ENCODE measurements at places on chromosomes 2 and 18.

- DNase-seq: no peak
Measured at GRCh38 chr18:56563568-56563967, 74.8 kb downstream of the TXNL1 start.

DNA sequence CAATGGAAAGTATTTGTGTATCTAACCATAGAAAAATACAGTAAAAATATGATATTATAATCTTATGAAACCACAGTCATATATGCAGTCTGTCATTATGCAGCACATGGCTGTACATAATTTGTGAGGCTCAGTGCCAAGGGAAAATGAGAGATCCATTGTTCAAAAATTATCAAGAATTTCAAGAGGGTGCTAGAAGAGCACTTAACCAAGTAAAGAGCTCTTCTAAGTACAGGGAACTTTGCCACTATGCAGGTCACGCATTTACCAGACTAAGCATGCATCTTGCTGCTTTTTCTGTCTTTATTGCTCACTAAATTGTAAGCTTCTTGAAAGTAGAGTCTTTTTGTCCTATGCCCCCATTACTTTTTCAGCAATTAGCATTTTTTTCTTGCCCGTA is 438.0 kb downstream of the LRP1B start:
- DNase-seq: no peak

DNA sequence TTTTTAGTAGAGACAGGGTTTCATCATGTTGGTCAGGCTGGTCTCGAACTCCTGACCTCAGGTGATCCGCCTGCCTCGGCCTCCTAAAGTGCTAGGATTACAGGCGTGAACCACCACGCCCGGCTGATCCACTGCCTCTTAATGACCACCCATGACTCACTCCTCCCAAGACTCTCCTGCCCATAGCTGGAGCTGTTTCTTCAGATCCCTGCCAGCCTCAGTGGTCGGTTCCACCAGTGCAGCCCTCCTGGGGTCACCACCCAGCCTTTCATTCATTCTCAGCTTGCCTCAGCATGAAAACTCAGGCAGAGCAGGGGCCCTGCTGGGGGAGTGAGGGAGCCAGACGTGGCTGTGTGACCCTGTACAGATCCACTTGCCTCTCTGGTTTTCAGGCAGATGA is 12.5 kb downstream of the KCNIP3 start:
- DNase-seq: no peak

GRCh38 chr2:234427081-234428061 is 69.5 kb downstream of the ARL4C start:
- DNase-seq: no peak

- no peak for DNase-seq
Measured at GRCh38 chr2:233997707-233998106, 52.8 kb upstream of the SPP2 start.

DNA sequence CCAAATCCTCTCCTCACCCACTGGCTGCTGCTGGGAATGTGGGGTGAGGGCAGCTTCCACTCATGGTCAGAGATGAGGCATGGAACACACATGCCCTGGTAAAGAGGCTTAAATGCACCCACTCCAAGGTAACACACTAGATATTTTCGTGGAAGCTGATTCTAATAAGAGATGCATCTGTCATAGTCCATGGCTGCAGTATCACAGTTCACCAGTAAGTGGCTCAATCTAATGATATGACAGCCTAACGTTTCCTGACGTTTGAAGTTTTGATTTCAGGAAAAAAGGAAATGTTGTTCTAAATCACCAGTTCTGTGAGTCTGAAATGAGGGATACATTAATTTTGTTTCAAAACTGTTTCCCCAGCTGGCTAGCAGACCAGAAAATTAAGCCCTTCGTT is 38.2 kb downstream of the LCT start:
- no peak for DNase-seq

GRCh38 chr2:152573168-152573567 is 144.1 kb downstream of the PRPF40A start:
- DNase-seq: no peak

GRCh38 chr2:38889575-38889974 is at the start of gene ARHGEF33:
TSS of gene ARHGEF33 (plus strand) at chr2:38889875. CDS start at chr2:38919448, 29,573 bp downstream.
- no peak for DNase-seq

- DNase-seq: no peak
Measured at GRCh38 chr2:113212245-113213060, 38.7 kb downstream of the PSD4 start.

GRCh38 chr2:66582104-66582986 is 147.4 kb downstream of the MEIS1 start:
- no peak for DNase-seq

DNA sequence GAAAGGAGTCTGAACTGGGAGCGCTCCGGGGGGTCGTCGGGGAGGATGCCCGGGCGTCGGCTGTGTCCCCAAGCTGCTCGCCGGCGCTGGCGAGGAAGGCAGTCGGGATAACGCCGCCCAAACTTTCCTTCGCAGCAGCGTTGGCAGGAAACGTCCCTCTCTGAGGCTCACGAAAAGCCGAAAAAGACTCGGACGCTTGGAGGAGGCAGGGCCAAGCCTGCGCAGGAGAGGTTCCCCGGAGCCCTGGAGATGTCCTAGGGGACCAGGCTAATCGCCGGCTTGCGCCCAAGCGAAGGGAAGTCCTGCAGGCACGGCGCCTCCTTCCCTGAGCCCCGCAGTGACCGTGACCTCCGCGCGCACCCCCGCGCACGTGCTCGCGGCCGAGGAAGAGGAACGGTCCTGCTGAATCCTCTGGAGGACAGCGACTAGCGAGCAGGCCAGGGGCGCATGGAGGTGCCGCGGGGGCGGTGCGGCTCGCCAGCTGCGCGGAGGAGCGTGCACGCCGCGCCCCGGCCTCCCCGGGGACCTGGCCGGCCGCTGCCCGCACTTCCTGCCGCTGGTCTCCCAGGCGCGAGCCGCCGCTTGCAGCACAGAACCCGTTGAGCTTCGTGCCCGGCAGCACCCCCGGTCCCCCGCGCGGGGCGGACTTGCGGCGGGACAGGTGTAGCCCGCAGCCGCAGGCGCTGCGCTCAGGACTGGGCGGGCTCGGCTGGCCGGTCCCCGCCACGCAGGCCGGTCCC is at the start of gene SH3RF3:
Gene SH3RF3, plus strand, starts transcription at position 590 of the 740 bp plus-strand sequence.
- DNase-seq: peak; percentile 86

DNA sequence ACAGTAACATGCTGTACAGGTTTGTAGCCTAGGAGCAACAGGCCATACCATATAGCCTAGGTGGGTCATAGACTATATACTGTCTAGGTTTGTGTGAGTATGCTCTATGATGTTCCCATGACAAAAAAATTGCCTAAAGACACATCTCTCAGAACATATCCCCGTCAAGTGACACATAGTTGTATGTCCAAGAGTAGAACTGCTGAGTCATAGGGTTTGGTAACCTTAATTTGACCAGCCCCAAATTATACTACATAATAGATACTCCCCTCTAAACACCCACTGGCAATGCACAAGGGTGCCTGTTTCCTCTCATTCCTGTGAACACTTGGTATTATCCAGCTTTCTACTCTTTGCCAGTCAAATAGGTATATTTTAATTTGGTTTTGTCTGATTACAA is 161.6 kb downstream of the LCLAT1 start:
- no peak for DNase-seq

DNA sequence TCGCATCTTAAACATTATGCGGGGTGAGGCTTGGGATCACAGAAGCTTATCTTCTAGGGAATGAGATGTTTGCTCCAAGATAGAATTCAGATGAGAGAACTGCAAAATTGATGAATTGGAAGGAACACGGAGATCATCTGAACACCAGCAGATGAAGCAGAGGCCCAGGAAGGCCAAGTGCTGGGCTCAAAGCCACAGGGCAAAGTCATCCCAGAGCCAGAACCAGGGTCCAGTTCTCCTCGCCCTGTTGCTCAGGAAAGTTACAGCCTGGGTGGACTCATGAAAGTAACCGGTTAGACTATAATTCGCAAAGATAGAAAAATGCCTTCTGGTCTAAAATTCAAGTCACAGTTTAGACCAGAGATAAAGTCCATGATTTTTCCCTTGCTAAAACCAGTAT is 456.1 kb upstream of the ID2 start:
- no peak for DNase-seq

DNA sequence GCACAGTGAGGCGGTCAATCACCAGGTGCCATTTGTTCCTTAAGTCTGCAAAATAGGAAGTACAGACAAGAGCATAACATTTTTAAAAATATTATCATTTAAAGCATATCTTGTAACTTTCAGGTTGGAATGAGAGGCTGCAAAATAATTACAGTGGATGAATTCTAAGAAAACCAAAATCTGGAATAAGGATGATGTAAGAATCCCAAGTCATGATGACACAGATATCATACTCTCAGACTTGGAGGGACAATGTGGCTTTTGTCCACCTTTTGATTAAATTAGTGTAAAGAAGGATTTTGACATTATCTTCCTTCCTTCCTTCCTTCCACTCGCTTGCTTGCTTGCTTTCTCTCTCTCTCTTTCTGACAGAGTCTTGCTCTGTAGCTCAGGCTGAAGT is 244.4 kb downstream of the NAPG start:
- no peak for DNase-seq

- DNase-seq: no peak
Measured at GRCh38 chr2:85073033-85073432, 60.2 kb upstream of the TCF7L1 start.

GRCh38 chr18:57107140-57107832 is 39.6 kb upstream of the BOD1L2 start:
- no peak for DNase-seq

GRCh38 chr2:84942964-84943421 is 28.0 kb upstream of the KCMF1 start:
- no peak for DNase-seq

DNA sequence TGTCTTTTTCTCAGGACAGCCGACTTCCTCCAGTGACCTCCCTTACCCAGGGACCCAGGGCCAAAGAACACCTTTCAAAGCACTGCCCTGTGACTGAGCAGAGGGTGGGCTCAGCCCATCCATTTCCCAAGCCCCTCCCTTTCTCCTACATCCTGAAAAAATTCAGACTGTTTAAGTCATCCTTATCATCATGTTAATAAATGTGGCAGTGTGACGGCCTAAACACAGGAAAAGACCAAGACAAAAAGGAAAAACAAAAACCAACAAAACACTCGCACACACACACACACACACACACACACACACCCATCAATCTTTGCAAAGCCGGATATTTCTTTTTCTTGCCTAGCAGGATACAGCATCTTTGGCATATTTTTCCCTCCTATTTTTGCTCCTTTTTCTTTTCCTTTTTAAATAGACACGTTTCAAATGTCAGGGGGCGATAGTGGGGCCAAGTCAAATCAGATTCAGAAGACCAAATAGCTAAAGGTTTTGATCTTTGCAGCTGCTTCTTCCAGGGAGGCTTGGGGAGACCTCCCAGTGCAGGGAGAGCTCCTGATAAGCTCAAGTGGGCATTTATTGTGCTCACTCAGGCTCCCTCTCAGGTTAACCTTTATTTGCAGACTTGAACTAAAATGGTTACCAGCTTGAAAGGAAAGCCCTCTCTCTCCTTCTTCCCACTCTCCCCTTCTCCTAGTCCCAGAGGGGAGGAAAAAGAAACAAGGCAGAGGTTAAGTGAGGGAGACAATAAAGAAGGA is 39.5 kb upstream of the NRP2 start:
- DNase-seq: no peak

- DNase-seq: no peak
Measured at GRCh38 chr18:8519102-8519501, 90.1 kb upstream of the RAB12 start.

DNA sequence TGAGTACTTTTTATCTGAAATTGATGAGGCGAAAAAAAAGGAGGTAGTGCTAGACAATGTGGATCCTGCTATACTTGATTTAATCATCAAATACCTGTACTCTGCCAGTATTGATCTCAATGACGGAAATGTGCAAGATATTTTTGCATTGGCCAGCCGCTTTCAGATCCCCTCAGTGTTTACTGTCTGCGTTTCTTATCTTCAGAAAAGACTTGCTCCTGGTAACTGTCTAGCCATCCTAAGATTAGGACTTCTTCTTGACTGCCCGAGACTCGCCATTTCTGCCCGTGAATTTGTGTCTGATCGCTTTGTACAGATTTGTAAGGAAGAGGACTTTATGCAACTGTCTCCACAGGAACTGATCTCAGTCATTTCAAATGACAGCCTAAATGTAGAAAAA is 453 bp downstream of the KLHL41 start:
- no peak for DNase-seq

- DNase-seq: peak; percentile 55
Measured at GRCh38 chr18:36348971-36349417, 51.5 kb downstream of the FHOD3 start.

DNA sequence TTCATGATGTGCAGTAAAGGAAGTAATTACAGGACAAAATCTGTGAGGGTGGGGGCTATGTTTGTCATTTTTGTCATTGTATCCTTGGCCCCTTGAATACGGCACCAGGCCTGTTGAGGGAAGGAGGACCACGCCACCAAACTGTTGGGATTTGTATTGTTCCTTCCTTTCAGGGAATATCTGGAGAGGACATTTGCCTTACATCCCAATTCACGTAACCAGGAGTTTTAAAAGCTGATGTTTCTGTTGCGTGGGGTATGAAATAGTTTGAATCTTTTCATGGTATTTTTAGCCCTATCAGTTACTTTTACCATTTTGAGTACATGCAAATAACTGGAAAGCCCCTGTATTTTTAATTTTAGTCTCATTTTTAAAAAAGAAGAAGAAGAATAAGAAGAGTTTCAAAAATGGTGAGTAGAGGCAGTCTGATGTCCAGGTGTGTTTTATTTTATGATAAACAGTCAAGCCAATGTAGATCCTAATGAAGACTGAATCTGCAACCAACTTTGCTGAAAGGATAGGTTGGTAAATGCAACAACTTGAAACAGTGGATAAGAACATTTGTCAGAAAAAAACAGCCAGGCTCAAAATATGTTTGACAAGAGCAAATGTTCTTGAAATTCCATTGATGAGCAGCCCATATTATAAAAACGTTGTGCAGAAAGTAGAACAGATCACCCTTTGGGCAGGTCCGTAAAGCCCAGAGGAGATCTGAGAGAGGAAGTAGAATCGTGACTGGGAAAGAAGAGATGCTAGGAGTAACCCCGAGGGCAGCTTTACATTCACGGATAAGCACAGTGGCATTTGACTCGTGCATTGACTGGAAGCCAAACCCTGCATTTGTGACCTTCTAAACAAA is 54.5 kb downstream of the RASGRP3 start:
- DNase-seq: no peak

DNA sequence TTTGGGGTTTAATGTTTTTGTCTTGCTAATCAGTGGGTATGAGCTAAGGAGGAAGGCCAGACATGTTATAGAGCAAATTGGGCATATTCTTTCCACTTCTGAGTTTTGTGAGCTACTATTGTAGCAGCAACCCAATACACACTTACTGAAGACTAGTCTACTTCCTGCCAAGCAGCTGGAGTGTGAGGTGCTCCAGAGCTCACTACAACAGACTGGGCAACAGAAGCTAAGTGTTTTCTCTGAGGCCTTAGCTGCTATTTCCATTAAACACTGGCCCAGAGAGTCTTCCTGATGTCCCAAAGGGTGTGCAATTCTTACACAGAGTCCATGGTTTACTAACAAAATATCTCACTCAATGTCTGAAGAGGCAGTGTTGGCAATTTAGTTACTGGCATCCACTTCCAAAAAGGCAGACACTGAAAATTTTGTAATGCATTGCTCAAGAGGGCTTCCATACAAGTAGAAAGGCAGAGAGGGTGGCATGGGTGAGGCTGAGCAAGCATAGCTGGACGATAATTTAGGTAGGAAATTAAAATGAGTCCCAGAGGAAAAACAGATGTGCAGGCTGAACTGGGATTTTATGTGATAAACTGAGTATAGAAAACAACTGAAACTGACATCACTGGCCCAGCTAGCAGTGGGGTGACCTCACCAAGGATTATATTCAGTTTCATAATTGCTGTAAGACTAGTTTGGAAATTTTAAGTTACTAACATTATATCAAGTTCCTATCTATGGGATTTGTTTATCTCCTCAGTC is 68.6 kb downstream of the ZC3H6 start:
- no peak for DNase-seq
